ENCODE measurements at places on chromosomes 6 and 20.

DNA sequence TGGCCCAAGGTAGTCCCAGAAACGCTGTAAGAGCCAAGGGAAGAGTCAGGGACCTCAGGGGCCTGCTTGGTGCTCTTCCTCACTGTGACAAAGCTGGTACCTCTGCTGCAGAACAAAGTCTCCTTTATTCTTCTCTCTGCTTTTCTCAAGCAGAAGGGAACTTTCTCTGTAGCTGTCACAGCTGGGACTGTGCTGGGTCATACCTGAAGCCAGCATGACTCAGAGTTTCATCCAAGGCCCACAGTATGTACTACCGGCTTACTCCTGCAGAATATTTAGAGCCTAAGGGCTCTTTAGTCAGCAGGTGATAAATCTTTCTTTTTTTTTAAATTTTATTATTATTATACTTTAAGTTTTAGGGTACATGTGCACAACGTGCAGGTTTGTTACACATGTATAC is 183.2 kb downstream of the TINAG start:
- no peak for DNase-seq

- DNase-seq: no peak
These were observed 14.5 kb upstream of the BCAS1 start for GRCh38 chr20:54084727-54085388.

GRCh38 chr6:1187293-1188131 is 124.4 kb upstream of the FOXQ1 start:
- no peak for DNase-seq

DNA sequence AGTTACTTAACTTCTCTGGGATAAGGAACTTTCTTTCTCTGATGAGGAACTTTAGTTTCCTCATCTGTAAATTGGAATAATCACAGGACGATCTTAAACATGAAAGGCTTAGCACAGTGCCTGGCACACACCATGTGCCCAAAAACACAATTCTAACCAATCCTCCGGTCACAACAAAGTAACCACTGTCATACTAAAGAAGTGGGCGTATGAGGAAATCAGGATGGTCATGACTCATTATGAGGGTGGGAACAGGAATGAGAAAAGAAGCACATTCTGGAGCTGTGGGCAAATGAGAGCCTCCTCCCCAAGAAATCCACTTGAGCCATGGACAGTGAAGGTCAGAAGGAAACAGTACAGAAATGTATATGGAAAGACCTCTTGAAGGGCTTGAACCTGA is 82.9 kb downstream of the LRFN2 start:
- no peak for DNase-seq

DNA sequence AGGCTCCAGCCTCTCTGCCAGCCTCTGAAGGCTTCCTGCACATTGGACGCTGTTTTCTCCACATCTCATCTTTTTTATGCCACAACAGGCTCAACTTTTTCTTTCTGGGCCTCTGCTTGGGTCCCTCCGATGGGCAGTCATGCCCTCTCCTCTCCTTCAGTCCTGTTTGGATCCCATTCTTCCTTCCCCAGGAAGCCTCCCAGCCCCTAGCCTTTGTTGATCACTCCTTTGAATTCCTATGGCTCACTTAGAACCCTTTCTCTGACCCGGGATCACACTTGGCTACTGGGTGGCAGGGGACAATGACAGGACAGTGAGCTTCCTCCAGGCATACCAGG is 4.5 kb downstream of the SLA2 start:
- no peak for DNase-seq
